ENCODE measurements at places on chromosomes 2 and 18.

DNA sequence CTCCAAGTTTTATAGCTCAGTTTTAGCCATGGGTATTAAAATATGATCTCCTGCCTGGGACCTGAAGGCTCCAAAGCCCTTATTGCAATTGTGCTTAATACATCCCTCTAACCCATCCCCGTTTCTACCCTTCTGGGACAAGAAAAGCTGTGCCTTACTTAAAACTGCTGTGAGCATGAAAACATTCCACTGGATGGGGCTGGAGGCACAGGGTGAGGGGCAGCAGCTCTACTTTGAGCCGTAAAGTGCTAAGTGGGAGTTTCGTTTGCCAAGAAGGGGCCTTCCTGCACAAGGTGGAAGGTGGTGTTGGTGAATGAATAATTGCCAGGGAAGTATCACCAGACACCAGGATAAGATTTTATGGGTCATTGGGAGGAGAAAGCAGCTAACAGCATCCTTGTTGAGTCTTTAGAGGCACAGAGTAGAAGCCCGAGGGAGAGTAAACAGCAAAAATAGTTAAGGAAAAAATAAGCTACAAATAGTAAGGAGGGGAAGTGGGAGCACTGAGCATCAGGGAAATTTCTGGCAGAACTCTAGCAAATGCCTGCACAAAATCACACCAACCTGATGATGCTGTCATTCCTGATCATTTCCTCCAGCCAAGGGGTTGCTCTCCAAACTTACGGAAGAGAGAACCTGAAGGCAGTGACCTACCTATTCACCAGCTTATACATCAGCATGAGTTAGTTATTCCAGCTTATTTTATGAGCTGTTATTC, 218.4 kb downstream of the MREG start:
- no peak for DNase-seq

DNA sequence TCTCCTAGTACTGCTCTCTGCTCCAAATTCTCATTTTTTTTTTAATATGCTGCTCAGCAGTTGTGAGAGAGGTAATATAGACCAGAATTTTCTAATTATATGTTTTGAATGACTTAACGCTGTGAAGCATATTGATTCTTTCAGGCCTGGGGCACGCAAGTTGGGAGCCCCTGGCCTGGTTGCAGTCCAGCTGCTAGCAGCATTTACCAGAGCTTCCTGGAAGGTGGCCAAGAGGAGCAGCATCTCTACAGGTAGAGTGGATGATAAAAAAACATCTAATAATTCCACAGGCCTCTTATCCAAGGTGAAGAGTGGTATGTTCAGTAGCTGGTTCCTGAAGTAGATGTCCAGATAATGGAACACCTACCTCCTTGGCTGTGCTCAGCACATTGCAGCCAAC, 7.3 kb upstream of the UGP2 start:
- DNase-seq: no peak

DNA sequence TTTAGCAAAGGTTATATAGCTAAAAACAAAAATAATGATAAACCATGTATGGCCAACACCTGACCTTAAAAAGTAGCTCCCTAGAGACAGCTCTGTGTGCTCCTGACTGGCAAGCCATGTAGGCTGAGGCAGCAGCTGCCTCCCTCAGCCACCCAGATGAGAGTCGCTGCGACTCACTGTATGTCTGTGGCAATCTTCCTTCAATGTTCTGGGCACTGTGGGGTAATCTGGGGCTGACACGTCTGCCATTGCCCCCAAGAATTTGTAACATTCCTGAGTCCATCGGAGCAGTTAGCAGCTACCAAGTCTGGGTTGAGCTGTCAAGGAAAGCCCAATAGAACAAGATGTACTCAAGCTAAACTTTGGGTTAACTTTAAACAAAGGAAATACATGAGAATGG, 106.4 kb upstream of the DAPL1 start:
- DNase-seq: no peak

DNA sequence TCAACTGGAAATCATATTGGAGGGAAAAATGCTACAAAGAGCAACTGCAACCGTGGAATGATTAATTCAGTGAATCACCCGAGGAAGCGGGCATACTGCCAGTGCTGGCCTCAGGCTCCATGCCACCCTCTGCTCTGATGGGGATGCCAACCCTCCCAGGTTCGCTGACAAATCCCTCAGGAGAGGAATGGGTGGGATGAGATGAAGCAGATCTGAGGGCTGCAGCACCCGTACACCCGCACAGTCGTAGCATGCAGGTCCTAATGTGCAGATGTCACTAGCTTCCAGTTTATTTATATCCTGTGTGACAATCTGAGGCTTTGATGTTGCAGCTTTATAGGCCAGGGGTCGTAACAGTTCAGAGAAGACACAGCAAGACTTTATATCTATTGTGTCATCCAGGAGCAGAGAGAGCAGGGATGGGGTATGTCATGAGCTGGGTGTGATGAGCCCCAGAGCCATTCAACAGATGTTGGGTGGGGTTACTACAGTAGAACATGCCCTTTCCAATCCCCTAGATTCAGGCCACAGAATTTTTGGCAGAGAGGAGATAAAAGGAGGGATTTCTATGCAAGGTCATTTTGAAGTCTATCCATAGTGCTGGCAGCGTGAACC, 44.6 kb downstream of the DPP4 start:
- peak; percentile 13 for DNase-seq
